Uterus (tissue), 4 donors: ENCODE measurements at places on chromosomes 11 and 22. TPM values are rescaled to one million over a fixed set of nuclear protein-coding genes. Genes with fewer than 3 reads are reported as not detected.

Gene GSTT2B
- total RNA-seq, result 7.6 TPM

Gene C11orf86
- total RNA-seq, result not detected

Gene OR8B4
- not detected for total RNA-seq

Gene KRTAP5-9
- not detected for total RNA-seq

Gene FGF3
- not detected for total RNA-seq

Gene TYR
- total RNA-seq, result not detected

- H3K27ac ChIP-seq, result no peak overlapping the region
- no peak overlapping the region for H3K4me3 ChIP-seq
- H3K4me1 ChIP-seq, result no peaks in the 10 kb centered on the region
- no peaks in the 10 kb centered on the region for H3K36me3 ChIP-seq
Observed at GRCh38 chr11:124327775-124328174, 7.8 kb upstream of the OR8D2 start.

DNA sequence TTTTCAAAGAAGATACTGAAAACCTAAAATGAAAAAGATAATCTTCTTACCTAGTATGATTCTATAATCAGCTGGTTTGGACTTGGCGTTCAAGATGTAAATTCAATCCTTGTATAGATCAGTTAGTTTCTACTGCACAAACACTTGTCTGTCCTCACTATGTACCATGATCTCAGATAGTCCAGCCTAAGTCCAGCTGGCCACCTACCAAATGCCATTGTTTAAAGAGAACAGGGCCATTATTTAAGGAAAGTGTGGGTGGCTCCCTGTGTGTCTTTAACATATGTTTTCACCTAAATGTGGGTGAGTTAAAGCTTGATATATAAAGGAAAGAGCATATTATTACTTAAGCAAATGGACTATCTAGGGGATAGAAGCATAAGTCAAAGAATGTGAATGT, 38.6 kb downstream of the BLID start:
- H3K27me3 ChIP-seq, result no peaks in the 10 kb centered on the region
- H3K4me3 ChIP-seq, result no peak overlapping the region
- no peaks in the 10 kb centered on the region for H3K36me3 ChIP-seq
- no peaks in the 10 kb centered on the region for H3K4me1 ChIP-seq

GRCh38 chr11:72764503-72764902, 12.3 kb upstream of the ARAP1 start:
- no peaks in the 10 kb centered on the region for H3K36me3 ChIP-seq
- no peak for DNase-seq
- H3K4me3 ChIP-seq, result no peak overlapping the region
- H3K27ac ChIP-seq, result no peak overlapping the region

DNA sequence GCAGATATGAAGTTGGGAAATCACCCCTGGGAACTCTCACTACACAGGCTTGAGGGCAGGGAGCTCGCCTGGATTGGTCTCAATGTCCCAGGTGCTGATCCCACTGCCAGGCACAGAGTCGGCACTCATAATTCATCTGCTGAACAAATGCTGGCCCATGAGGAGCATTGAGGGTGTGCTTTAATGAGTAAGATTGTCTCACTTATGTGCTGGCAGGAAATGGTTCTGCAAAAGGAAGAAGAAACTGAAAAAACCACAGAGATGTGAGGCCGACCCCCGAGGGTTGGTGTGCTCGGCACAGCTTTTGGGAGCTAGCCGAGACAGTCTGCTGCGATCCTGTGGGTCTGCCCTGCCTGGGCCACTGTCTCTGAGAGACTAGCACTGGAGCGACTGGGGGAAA, 9.4 kb downstream of the PLAAT2 start:
- H3K36me3 ChIP-seq, result no peaks in the 10 kb centered on the region
- H3K27me3 ChIP-seq, result no peaks in the 10 kb centered on the region
- H3K27ac ChIP-seq, result no peak overlapping the region
- no peak overlapping the region for H3K4me3 ChIP-seq
- H3K4me1 ChIP-seq, result no peaks in the 10 kb centered on the region
- no peak for DNase-seq

DNA sequence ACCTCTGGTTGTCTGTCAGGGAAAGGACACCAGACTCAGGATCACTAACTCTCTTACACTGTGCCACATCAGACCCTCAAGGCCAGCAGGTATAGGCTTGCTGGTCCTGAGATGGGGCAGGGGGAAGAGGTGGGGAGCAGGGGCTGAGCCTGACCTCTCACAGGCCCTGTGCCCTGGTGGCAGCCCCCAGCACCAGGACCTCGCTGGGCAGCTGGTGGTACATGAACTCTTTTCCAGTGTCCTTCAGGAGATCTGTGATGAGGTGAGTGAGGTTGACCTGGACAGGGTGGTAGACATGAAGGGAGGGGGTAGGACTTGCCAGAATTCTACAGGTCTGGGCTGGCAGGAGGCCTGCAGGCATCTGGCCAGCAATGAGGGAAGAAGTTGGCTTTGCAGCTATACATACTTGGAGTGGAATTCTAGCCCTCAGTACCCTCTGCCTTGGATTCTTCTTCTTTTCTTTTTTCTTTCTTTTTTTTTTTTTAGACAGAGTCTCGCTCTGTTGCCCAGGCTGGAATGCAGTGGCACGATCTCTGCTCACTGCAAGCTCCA, 1.4 kb downstream of the NUDT22 start:
- peak; percentile 24 for DNase-seq
- H3K36me3 ChIP-seq, result no peaks in the 10 kb centered on the region
- H3K4me1 ChIP-seq, result peaks cover 4% of the 10 kb centered on the region
- no peak overlapping the region for H3K27ac ChIP-seq

DNA sequence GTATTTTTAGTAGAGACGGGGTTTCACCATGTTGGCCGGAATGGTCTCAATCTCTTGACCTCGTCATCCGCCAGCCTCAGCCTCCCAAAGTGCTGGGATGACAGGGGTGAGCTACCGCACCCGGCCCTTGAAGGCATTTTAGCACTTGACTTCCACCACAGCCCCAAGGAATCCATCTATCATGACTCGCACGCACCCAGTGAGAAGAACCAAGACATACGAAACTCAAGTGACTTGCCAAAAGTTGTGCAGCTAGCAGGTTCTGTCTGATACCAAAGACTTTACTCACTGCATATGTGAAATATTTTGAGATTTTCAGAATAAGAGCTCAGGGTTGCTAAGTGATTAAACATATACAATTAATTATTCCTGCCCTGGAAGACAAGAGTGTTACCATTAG, 21.0 kb downstream of the FLI1 start:
- peak overlapping the region; percentile 33 for H3K27ac ChIP-seq
- no peak overlapping the region for H3K4me3 ChIP-seq
- no peak for DNase-seq
- no peaks in the 10 kb centered on the region for H3K27me3 ChIP-seq

- H3K4me1 ChIP-seq, result no peaks in the 10 kb centered on the region
- H3K27me3 ChIP-seq, result no peaks in the 10 kb centered on the region
- no peak overlapping the region for H3K27ac ChIP-seq
- no peak for DNase-seq
Observed at GRCh38 chr22:37045958-37046357, 5.6 kb upstream of the KCTD17 start.

- H3K4me3 ChIP-seq, result no peak overlapping the region
- H3K27me3 ChIP-seq, result no peaks in the 10 kb centered on the region
- no peaks in the 10 kb centered on the region for H3K4me1 ChIP-seq
- no peak overlapping the region for H3K27ac ChIP-seq
- no peaks in the 10 kb centered on the region for H3K36me3 ChIP-seq
Observed at GRCh38 chr11:19938169-19938856, 222.0 kb downstream of the DBX1 start.

DNA sequence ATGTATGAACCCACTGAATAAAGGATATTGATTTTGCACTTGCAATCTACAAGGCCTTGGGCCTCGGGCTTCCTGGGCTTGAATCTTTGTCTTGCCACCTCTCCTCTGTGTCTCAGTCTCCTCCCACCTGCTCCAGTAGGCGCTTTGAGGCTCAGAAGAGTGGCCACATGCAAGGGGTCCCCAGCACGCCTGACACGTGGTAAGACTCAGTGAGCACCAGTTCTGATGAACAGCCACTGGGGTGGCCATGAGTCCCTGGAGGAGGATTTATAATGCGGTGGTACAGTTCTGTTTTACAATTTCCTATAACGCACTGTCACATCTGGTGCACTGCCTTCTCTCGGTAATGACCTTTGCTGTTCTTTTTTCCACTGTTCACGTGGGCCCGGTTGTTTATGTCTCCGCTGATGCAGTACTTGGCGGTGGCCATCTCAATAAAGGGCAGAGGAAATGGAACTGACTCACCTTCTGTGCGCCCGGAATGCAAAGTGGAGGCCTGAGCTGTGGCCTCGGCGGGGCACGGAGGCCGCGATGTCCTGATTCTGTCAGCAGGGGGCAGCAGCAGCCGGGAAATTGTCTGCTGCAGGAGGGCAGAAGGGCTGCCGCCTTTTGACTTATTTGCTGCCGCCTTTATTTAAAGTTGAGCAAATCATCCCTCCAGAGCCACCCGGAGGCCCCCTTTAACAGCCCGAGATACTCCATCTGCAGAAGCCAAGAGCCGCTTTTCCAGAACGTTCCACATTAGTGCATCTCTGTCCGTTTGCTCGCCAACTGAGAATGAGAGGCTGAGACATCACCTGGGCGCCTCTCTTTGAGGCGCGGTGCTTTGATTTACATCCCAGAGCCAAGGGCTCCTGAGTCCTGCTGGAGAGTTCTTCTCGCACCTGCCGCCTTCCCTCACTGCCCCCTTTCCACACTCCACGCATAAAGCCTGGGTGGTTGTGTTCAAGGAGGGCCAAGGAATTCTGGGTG, 6.0 kb upstream of the IFT27 start:
- no peaks in the 10 kb centered on the region for H3K4me1 ChIP-seq
- H3K27ac ChIP-seq, result no peak overlapping the region
- no peaks in the 10 kb centered on the region for H3K27me3 ChIP-seq
- H3K36me3 ChIP-seq, result no peaks in the 10 kb centered on the region
- peak; percentile 77 for DNase-seq

DNA sequence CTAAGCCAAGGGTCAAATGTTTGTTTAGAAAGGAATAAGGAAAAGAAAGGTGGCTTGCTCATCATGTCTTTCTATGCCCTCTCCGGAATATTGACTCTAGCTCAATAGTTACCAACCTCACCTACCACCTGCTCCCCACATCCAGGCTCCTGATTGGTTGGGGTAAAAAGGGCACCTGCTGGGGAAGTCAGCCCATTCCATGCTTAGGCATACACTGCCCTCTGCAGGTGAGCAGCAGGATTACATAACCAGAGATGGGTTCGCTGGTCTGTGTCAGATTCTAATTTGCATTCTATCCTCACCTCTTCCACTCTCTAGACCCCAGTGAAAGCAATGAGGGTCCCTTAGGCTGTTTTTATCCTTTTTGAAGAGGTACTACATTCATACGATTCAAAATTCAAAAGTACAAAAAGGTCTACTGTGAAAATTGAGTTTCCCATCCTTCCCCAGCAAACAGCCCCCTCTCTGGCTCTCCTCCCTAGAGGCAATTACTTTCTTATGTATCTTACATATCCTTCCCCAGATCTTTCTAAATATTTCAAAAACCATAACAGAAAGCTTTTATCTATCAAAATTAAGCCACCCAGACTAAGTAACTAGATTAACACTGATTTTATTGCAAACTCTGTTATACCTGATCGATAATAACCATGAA, 98.0 kb upstream of the ASPHD2 start:
- no peaks in the 10 kb centered on the region for H3K36me3 ChIP-seq
- no peak overlapping the region for H3K27ac ChIP-seq

DNA sequence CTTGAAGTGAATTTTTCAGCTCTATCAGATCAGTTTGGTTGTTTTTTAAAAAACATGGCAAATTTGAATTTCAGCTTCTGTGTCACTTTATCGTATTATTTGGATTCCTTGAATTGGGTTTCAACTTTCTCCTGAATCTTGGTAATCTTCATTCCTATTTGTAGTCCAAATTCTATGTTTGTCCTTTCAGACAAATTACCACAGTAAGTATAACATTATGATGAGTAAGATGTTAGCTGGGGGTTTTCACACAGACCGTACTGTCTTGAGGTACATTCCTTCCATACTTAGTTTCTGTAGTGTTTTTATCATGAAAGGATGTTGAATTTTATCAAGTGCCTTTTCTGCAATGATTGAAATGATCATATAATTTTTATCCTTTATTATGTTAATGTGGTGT, 28.0 kb downstream of the OR5B17 start:
- H3K27ac ChIP-seq, result no peak overlapping the region
- H3K36me3 ChIP-seq, result no peaks in the 10 kb centered on the region
- no peak for DNase-seq

DNA sequence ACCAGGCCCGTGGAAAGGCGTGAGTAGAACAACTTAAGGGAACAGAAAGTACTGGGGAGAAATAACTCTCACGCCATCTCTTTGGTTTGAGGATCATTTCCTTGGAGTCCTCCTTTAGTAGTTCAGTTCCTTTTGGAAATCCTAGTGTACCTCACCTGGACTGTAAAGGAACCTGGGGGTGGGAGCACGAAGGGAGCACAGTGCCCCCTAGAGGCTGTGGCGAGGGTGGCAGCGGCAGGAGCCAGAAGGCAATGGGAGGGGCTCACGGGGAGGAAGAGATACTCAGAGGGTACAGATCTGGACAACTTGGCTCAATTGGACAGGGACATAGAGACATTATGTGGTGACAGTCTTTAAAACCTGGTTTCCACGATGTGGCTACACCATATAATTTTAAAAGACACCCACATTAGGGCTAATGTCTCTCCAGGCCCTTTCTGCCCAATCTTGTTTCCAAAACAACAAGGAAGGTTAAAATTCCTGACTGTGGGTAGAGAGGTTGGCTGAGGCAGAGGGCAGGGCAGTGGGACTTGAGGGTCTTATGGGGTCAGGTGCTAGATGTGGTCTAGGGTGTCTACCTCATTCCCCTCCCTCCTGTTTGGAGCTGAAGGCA, 87.0 kb downstream of the CSNK2A3 start:
- H3K36me3 ChIP-seq, result no peaks in the 10 kb centered on the region
- H3K27me3 ChIP-seq, result no peaks in the 10 kb centered on the region
- no peaks in the 10 kb centered on the region for H3K4me1 ChIP-seq
- peak; percentile 44 for DNase-seq
- H3K27ac ChIP-seq, result no peak overlapping the region

DNA sequence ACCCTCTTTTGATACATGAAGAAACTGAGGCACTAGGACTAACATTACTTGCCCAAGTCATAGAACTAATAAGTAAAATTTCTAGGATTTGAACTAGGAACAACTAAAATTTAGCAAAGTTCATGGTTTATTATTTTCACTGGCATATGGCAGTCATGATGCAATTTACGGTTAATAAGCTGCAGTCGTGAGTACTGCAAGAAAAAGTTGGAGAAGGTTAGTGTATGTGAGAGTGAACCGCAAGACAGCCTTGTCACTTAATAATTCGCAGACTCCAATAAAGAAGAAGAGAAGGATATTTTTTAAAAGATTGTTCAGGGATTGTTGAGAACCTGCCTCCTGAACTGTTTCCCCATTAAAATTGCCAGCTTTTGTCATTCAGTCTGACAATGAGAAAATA, 663.4 kb upstream of the TENM4 start:
- no peaks in the 10 kb centered on the region for H3K36me3 ChIP-seq
- no peaks in the 10 kb centered on the region for H3K4me1 ChIP-seq
- no peak overlapping the region for H3K4me3 ChIP-seq

- no peak for DNase-seq
- H3K27ac ChIP-seq, result no peak overlapping the region
- no peak overlapping the region for H3K4me3 ChIP-seq
- H3K4me1 ChIP-seq, result no peaks in the 10 kb centered on the region
Observed at GRCh38 chr11:70164705-70165104, 38.4 kb upstream of the FADD start.
